NCI-H1105 (cell line): ENCODE measurements at places on chromosomes 6 and 20.

- DNase-seq, result peak; percentile 84
Observed at GRCh38 chr6:21800948-21801438, 207.4 kb downstream of the SOX4 start.

DNA sequence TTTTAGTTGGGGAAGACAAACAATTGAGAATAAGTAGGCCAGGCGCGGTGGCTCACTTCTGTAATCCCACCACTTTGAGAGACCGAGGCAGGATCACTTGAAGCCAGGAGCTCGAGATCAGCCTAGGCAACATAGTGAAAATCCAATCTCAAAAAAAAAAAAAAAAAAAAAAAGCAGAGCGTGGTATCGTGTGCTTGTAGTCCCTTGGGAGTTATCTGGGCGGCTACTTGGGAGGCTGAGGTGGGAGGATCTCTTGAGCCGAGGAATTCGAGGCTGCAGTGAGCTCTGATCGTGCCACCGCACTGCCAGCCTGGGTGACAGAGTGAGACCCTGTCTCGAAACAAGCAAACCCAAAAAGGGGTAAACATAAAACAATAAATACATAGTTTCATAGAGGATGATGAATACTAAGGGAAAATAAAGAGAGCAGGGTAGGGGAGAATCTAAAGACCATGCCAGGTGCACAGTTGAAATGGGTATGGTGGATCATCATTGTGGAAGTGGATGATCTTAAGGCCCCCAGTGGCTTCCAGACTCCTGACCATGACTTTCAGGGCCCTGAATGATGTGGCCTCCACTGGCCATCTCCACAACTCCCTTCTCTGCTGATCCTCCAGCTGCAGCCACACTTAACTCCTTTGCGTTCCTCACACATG, 947 bp downstream of the POFUT1 start:
- no peak for DNase-seq

DNA sequence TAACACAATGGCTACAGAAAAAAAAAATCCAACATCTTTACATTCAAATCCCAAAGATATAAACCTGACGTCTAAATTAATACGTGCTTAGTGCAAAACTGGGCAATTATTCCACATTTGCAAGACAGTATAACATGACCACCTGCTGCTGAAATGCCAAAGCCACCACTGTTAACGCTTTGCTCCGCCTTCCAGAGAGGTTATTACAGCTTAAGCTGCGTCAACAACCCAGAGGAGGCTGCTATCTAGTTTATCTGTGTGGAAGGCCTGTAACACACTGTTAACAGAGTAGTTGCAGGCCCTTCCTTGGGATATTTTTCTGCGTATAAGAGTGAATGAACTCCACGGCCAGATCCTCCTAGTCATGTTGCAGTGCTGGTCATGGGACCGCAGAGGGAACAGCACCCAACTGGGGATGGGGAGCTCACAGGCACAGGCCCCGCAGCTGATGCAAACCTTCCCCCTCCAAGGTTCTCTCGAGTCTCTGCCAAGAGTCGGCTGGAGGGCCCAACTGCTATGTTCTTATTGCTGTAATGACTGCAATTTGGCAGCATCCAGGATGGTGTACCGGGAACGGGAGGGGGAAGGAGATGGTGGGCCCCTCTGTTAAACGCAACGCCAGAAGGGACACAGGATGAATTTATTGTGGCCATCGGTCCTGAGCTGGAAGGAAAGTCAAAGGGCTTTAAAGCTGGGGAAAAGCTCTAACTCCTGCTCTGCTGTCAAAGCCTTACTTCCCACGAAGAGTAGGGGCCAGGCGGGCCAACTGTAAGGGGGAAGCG, 993 bp upstream of the NCOA7 start:
- peak; percentile 80 for DNase-seq

DNA sequence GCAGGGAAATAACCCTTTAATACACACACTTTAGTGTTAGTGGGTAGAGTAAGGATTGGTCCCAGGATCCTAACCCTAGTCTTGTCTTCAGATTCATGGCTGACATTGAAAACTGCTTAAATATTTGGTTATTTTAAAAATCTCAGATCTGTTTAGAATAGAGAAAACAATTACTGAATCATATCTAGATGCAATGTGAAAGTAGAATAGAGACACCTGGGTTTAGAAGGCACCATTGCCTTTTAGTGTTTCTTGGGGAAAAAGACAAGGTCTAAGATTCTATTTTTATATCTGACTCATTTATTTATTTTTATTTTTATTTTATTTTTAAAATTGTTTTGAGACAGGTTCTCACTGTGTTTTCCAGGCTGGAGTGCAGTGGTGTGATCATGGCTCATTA, 6.0 kb downstream of the DDX43 start:
- no peak for DNase-seq

DNA sequence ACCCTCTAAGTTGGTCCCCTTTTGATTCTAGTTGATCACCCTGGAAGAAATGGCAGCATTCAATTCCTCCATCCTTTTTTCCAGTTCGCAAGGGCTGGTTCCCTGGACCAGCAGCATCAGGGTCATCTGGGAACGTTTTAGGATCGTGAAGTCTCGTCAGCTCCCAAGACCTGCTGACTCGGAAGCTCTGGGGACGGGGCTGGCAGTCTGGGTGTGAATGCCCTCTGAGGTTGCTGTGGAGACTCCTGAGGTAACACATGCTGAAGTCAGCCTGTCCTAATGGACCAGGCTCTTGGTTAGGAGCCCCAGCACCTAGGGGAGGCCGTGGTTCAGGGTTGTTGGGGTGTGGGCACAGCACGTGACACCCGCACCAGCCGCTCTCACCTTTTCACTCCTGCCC, 164.1 kb downstream of the SYNDIG1 start:
- no peak for DNase-seq

DNA sequence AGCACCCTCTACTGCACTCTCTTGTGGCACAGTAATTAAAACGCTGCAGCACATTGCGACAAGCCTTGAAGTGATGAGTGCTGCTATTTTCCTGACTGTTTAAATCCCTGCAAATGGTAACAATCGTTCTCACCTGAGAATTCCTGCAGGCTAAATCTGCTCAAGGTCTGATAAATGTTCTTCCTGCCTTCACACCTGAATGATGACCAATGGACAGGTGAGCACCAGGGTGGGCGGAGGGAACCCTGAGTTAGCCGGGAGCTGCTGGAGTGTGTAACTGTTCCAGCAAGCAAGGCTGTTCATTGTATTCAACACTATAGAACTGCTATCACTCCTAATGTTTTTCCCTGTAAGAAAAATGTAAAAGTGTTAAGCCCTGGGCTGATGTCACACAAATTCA, 4.0 kb downstream of the DACT2 start:
- no peak for DNase-seq

DNA sequence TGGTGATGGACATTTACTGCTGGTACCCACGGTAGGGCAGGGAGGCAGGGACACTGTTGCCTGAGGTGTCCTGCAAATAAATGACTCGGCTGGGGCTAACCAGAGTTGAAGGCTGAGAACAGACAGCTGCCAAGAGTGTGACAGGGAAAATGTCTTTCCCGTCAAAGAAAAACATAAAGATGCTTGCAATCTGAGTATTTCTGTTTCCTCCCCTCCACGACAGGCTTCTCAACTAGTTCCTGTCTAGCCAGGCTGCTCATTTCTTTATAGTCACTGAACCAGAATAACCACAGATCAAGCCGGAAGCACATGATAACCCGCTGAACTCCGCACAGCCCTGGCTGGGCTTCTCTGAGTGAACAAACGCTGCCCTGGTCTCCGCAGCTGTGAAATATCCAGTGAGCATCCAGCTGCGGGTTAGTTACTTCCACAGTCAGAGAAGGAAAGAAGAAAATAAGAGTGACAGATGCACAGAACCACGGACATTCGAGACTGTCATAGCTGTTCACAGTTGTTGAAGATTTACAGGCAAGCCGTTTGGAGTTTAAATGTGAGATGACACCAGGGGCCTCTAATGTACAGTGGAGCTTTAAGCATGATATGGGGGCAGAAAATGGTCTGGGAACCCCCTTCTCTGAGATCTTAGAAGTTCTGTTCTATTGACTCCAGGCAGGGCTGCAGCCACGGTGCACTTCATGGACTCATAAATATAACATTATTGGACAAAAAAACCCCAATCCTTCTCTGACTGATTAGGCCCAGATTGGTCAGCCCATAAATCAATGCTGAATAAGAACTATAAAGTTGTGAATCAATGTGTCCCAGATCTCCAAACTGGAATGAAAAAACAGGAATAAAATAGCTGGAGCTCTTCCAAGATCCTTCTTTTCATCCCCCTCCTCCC, 299.9 kb upstream of the SUPT3H start:
- no peak for DNase-seq

DNA sequence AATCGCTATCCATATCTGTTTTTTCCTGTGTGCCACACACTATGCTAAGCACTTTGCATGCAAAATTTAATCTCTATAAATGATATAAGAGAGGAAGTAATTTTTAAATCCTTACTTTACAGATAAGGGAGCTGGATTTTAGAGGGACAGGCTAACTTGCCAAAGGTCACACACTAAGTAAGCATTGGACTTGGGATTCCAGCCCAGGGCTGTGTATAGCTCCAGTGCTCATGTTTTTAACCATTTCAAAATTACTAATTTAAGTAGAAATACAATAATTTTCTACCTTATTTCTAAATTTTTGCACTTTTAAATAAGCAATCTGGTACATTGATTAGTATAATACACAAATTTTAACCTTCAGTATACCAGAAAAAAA, 144.6 kb downstream of the UST start:
- no peak for DNase-seq

DNA sequence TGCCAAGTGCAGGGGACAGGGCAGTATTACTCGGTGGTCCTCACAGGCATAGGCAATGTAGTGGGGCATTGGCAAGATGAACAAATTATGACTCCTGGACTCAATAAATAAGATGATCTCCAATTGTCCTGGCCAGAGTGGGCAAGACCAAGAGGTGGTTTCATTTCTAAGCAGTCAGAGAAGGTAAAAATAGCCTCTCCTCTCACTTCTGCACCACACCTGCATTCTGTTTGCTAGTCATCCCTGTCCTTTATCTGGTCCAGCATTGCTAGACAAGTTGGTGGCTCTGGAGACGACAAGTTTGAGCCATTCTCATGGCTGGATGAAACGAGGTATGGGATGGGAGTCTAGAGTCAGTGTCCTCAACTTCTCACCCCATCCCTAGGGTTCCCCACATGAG, 83.0 kb downstream of the BANF2 start:
- no peak for DNase-seq

GRCh38 chr6:125431971-125432370, 130.2 kb upstream of the HDDC2 start:
- DNase-seq, result no peak

GRCh38 chr6:139240161-139241010, 51.4 kb downstream of the TXLNB start:
- peak; percentile 56 for DNase-seq

DNA sequence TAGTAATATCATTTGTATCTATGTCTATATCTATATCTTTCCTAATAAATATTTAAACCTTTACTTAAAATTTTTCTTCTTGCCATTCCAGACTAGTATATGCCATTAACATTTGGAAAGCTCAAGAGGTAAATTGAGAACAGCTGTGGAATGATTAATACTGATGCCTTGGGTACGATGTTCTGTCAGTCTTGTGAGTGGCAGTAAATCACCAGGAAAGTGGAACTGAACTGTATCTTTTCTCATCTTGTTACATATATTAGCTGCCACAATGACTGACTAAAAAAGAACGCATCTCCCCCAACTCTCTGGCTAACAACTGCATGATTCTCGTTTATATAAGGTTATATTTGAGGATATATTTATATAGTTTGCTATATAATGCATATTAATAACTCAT, 137.0 kb upstream of the ASCC3 start:
- no peak for DNase-seq

- DNase-seq, result no peak
Observed at GRCh38 chr6:170420791-170421776, 114.5 kb downstream of the FAM120B start.

- DNase-seq, result no peak
Observed at GRCh38 chr20:63509088-63509564, 10.2 kb upstream of the EEF1A2 start.

GRCh38 chr6:159023893-159024292, 20.9 kb downstream of the TAGAP start:
- DNase-seq, result no peak

DNA sequence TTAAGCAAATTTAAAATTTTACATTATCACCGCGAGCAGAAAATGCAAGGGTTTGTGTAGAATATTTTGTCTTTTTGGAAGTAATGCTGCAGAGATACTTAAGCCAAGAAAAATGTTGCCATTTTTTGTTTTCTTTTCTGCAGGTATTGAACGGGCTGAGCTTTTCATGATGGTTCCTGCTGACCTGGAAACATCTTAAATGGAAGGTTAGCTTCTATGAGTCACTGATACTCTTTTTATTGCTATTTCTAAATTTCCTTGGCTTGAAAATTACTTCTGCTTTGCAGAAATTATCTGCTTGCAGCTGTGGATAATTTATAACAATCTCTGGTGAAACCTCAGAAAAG, 12.7 kb downstream of the SYTL3 start:
- no peak for DNase-seq

DNA sequence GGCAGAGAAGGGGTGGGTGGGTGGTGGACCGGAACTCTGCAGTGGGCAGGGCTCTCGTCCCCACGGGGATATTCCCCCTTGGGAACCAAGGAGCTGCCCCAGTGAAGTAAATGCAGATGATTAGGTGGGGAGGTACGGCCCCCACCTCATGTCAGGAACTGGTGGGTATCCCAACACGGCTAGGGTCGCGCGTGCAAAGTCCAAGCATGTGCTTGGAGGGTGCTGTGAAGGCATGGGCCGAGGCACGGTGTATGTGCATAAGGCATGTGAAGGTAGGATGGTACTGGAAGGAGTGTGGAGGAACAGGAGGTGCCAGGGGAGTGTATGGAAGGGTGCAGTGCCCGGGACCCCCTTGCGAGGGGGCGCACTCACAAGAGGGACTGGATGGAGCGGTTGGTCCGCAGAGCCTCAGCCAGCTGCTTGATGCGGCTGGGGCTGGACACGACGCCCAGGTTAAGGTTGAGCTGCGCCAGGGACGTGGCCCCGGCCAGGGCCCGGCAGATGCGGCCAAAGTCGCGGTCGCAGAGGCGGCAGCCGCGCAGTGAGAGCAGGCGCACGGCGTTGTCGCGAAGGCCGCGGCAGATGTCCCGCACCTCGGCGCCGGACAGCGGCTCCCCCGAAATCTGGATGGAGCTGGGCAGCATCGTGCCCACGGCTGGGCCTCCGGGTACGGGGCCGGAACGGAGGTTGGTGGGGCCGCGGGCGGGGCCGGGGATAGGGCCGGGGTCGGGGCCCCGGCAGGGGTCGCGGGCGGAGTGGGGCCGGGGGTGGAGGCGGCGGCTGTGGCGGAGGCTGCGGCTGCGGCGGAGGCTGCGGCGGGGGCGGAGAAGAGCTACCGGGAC, 783 bp downstream of the LRRC73 start:
- DNase-seq, result no peak

GRCh38 chr6:121816906-121817540, 381.6 kb downstream of the GJA1 start:
- no peak for DNase-seq
